ENCODE measurements at places on chromosomes 2 and 18.
A peak's percentile ranks its signal among the peaks of the same experiment; 100 is the strongest.

DNA sequence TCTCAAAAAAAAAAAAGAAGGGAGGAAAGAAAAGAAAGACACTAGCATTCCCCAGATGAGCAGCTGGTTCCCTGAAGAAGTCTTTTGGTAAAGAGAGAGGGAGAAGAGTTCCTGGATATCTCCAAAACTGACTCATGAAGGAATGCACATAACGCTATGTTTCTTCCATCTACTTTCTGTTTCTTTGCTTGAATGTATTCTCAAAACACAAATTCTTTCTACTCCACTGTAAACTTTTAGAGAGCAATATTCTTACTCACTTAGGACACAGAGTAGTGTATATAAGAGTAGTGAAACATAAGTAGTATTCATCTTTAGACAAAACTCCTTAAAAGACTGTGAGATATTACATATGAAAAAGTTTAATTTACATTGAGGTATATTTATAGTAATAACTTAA, 64.2 kb downstream of the TRIP12 start:
- no peak for DNase-seq

- DNase-seq = no peak
These were observed 36.0 kb downstream of the PAIP2B start for GRCh38 chr2:71190656-71191569.

- no peak for DNase-seq
These were observed 19.0 kb upstream of the MYO1B start for GRCh38 chr2:191226196-191226595.

DNA sequence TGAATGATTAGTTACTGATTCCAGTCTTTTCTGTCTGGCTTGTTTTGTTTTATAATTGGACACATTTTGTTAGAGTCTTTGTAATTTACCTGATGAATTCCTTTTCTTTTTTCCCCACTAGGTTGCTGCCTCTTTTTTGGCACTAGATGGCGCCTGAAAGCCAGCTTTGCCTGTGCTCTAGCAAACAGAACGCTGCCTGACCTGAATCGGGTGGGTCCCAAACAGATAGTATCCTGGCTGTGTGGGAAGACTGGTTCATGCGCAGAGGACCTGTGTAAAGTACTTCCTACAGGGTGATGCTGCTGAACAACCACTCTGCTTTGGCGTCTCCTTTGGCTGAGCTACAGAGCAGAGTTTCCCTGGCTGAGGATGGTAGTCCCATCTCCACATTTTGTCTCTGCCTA, 288.2 kb downstream of the IKZF2 start:
- DNase-seq = no peak

GRCh38 chr2:121925466-121925865, 170.0 kb downstream of the TSN start:
- no peak for DNase-seq

DNA sequence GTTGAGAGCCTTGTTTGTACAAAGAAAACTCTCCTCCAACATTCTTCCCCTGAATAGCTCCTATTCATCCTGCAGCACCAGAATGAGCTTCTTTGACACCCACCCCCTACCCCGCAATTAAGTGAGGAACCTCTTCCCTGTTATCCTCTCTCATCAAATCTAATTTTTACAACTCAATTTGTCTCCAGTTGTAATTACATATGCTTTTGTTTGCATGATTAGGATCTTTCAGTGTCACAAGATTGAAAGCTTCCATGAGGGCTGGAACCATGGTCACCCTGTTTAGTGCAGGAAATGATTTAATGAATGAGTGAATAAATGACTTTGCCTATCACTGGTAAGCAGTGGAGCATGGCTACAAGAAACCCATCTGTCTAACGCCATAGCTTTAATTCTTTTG, 334.6 kb upstream of the KLHL29 start:
- no peak for DNase-seq

GRCh38 chr2:37877457-37878315, 47.4 kb upstream of the RMDN2 start:
- no peak for DNase-seq

DNA sequence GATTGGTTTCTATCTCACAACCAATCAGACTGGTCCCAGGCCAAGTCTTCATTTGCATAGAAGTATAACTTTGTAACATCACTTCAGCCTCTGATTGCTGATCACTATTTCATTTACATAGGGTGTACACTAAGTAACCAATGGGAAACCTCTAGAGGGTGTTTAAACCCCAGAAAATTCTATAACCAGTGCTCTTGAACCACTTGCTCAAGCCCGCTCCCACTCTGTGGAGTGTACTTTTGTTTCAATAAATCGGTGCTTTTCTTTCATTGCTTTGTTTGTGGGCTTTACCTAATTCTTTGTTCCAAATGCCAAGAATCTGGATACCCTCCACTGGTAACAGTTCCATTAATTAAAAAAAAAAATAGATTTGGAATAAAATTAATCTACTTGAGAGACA, 77.0 kb downstream of the TMEFF2 start:
- no peak for DNase-seq

DNA sequence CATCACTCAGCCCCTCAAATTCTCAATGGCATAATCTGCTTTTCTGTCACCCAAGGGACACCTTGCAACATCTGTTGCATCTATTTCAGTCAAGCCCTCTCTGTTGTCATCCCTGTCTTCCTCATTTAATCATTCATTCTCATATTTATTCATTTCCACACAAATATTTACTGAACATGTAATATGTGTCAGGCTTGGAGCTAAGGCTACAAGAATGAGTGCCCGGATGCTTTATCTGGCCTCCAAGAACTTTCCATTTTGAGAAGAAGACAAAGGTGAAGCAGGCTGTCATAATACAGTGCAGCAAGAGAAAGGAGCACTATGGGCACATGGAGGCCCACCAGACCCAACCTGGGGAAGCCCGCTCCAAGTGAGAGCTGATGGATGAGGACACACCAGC, 15.6 kb downstream of the IL18RAP start:
- DNase-seq = no peak

DNA sequence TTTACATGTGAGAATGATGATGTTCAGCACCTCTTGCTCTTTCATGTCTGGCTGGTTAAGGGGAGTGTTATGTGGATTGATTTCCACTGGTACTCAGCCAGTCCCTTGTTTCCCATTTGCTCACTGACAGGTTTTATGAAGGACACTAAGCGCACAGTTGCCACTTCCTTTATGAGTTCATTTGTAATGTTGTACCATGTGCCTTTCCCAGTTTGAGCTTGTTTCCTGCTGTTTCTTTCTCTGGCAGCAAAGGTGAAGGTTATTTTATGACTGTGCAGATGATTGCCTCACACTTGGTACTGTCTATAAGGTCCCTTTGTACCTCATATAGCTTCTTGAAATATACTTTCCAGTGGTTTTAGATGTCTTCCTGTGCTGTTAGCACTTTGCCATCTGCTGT, 1700.5 kb upstream of the TMEFF2 start:
- no peak for DNase-seq

DNA sequence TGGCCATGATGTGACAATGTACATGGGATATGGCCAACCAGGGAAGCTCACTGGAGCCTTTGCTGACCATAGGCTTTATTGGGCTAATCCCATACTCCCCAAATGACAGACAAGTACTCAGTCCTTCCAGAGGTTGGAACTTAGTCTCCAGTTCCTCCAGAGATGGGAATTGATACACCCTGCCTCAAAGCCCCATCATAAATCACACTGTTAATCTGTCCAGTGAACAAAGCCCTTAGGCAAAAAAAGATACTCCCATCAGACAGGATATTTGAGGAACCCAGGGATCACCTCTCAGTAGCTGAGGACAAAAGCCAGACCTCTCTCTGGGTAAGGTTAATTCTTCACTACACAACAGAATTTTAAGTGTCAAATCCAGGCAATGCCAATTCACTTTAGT, 247.5 kb upstream of the CDH20 start:
- no peak for DNase-seq

- no peak for DNase-seq
These were observed 1.1 kb downstream of the CNDP2 start for GRCh38 chr18:74497324-74497676.

- no peak for DNase-seq
These were observed 218.1 kb downstream of the ALK start for GRCh38 chr2:29703336-29703735.

GRCh38 chr18:13136904-13137669, 81.5 kb upstream of the LDLRAD4 start:
- no peak for DNase-seq

DNA sequence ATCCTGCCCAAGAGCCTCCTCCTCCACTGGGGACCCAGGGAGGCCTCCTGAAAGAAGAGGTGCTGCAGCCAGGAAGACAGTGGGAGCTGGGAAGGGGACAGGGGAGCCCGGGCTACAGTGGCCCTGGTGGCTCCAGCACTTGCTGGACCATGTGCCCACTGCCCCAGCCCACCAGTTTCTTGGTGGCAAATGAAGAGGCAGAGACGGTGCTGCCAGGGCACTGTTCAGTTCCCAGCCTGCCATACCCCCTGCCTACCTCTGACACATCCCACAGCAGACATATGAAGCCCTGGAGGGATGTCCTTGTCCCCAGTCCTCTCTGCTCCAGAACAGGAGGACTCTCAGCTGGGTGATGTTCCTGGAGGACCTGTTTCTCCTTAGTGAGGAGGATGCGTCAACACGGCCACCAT, 3.7 kb downstream of the RAMP1 start:
- no peak for DNase-seq

GRCh38 chr2:201807452-201807999, 1.2 kb downstream of the CDK15 start:
- DNase-seq = no peak

DNA sequence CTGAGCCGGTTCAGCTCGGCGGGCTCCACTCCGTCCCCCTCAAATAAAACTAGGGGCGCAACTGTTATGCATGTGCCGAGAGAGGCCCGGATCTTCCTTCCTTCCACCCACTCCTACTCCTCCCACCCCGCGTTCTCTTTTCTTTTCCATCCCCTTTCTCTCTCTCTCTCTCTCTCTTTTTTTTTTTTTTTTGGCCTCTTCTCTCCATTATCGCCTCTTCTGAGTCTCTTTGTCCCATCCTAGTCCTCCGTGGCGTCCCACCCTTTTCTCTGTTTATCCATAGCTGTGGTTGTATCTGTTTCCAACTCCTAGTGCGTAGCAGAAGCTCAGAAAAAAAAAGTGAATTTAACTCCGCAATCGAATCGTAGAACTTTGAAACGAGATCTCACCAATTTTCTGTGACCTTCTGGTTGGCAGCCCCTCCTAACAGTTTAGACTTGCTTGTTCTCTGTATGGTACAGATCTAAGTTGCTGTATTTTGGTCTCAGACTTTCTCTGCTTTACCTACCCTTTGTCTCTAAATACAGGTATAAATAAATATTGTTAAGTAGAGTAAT, 3.6 kb downstream of the RAX start:
- DNase-seq = no peak

DNA sequence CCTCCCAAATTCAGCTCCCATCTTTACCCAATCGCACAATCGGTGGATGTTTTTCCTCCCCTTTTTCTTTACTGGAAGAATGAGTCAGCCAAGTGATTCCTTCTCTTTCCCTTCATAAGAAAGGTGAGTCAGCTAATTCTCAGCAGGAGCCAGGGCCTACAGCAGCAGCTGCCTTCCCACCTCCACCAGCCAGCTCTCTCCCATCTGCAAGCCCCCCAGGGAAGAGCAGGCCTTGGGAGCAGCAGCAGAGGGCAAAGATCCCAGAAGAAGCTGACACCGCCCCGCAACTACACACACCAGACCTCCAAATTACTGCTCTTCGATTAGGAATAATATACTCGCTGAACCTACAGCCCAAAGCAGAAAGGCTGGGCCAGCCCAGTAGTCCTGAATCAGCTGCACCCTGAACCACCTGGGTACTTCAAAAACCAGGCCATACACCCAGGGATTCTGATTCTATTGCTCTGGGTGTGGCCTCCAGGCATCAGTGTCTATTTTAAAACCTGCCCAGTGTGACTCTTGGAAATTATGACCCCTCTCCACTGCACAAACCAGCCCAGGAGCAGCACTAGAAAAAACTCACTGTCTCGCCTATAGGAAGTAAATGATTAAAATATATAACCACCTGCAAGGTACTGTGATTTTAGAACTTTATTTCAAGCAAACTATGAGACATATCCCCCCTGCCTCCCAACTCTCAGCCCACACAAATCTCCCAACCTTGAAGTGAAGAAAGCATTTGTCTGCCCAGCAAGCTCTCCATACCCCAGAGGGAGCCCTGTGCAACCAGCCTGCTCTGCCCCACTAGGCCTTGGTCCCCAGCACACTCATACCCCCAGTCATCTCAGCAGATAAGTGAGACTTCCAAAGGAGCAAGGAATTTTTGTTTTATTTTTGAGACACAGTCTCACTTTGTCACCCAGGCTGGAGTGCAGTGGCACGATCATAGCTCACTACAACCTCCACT, 7.3 kb downstream of the SFXN5 start:
- no peak for DNase-seq

GRCh38 chr2:174836995-174837390, 72.7 kb upstream of the CHRNA1 start:
- no peak for DNase-seq

DNA sequence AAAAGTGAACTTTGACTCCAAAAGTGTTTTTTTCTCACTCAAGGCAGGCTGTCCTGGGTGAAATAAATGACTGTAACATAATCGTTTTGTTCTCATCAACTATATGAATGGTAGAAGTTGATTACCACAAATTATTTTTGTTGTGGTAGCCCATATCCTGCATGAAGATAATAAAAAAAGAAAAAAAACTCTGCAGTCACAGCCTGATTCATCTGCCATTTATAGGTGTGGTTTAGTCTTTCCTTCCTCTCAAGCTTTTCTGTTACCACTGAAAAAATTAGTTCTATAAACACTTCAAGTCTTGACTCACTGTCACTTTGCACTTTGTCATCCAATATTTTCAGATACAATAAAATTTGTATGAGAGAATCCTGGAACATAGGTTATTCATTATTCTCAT, 522.0 kb downstream of the PLCL1 start:
- DNase-seq = no peak

DNA sequence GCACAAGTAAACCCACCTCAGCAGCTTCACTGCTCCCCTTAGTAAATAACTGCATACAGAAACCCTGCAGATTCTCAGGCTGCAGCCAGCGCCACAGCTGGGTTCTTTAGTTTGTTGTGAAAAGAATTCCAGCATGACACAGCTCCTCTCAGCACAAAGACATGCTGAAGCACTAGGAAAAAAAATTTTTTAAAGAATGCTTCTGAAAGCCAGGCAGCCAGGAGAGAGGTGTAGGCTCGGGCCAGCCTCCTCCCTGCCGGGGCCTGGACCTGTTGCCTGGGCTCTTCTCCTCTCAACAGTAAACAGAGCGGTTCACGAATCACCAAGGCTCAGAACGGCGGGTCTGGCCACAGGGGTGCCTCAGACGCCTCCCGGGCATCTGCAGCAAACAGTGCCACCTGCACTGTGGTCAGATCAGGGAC, 95.7 kb upstream of the POU3F3 start:
- DNase-seq = peak; percentile 20

DNA sequence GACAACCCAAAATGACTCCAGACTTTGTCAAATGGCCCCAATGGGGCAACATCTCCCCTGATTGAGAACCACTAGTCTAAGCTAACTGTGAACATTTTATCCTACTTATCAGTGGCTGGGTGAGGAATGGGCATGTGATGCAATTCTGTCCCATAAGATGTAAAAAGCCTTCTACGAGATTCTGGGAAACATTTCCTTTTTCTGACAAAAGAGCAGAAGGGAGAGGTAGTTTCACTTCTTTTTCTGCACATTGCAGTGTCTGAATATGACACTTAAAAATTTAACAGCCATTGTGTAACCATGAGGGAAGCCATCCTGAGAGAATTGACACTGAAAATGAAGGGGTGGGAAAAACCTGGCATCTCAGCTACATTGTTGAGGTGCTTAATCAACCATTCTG, 17.3 kb upstream of the MARCHF4 start:
- no peak for DNase-seq

Data from NCI-H510A (cell line).